Stimulated activated CD4-positive, alpha-beta T cell treated with anti-CD3 and anti-CD28 coated beads, TNF-alpha, amount 100 ng/mL, for 4 hours (primary cell): ENCODE measurements at places on chromosomes 12 and 14.

- DNase-seq = no peak
These were observed 324.5 kb downstream of the NUAK1 start for GRCh38 chr12:105814283-105814682.

- peak; percentile 40 for DNase-seq
These were observed 37.8 kb upstream of the DDHD1 start for GRCh38 chr14:53190938-53191337.

GRCh38 chr12:78863482-78864402 is 832 bp upstream of the SYT1 start:
- no peak for DNase-seq

DNA sequence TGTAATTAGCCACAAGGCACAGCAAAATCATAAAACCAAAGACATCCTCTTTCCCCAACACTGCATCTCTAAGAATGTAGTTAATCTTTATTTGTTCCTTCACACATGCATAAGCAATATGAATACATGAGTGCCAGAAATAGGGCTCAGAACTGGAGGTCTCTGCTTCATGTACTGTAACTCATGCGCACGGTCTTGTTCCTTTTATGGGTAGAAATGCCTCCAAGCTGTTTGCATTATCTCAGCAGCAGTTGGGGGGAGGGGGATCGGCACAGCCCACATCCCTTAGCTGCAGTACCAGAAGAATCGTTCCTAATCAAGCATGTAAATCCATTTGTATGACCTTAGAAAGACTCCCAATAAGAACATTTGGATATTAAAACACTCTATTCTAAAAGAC is 20.0 kb downstream of the RHOJ start:
- DNase-seq = no peak

- no peak for DNase-seq
These were observed 40.0 kb downstream of the FRS2 start for GRCh38 chr12:69509904-69510827.

- DNase-seq = no peak
These were observed 86.2 kb downstream of the TNFAIP2 start for GRCh38 chr14:103209506-103209905.

DNA sequence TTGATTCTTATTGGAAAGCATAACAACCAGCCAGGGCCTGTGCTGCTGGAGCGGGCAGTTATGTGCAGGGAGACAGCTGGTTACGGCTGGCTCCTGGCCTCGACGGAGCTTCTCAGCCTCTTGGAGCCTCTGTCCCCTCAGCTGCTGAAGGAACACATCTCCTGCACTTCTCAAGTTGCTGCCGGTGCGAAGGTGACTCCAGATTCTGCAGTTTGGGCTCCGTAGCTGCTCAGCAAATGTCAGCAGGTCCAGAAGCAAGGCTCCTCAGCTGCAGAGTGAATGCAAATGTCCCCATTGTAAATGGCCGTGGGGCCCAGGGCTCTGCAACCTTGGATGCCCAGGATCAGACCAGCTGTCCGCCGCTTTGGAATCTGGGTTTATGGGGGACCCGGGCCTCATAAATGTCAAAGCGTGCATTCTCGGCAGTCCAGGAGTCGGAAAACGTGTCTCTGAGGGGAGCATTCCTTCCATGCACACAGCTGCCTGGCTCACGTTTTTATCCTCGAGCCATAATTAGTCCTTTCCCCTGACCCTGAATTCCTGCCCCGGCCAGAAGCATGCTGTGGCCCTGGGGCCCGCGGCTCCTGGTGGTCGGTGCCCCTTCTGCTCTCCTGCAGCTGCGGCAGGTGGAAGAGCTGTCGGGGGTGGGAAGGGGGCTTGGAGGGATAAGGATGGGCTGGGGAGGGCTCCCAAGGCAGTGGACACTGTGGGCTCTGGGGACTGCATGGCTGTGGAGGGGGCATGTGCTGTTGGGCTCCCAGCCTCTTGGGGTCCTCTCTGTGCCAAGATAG is 106.0 kb downstream of the KIF26A start:
- no peak for DNase-seq

- DNase-seq = no peak
These were observed 107.9 kb downstream of the PPM1H start for GRCh38 chr12:62827042-62827441.

- no peak for DNase-seq
These were observed at the start of gene HPD for GRCh38 chr12:121858662-121859572. Gene HPD (minus strand): TSS chr12:121858859. CDS start chr12:121858823, 36 bp downstream.

DNA sequence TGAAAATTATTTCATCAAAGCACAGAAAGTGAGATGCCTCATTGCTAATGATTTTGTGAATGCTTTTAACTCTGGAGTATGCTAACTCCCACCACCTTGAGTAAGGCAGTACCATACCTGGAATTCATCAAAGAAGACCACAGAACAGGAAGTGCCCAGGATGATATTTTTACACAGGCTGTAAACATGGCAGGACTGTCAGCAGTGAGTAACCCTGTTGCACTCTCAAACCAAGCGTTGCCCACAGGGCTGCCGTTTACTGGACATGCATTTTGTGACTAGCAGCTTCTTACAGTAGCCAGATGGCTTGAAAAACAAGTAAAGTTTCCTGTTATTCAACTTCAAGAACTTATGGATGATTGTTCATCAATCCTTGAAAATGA is 42.4 kb downstream of the RALGAPA1 start:
- no peak for DNase-seq

DNA sequence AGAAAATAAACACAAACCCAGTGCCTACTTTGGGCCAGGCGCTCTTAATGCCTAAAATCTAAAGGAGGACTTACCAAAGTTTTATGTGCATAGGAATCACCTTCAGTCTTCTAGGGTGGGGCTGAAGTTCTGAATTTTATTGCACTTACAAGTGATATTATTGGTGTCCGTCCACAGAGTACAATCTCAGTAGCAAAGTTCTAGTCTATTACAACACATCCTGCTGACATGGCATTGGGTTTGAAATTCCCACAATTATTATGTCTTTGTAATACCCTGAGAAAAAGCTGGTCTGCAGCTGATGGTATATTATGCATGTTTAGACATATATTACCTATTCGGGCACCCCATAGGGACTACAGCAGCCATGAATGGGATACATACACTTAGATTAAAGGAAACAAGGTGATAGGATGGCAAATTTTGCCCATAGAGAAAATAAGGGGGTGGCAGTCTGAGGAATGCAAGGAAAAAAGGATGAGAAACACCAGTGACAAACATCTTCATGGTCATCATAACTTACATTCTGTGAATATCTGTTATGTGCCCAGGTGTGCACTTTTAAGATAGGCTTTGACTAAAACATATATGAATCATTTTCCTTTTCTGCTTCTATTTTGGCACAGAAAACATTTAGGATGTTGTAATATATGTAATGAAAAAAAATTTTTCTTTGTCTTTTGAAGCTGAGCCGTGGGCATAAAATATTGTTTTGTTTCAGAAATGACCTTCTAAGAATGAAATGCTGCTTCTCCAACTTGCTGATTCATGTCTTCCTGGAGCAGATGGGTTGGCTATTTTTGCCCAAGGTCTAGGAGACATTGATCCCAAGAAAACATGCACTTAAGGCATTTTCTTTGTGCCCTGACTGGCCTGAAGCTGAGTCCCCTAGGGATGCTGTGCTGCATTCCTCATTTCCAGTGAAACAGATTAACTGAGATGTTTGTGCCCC is 27.2 kb upstream of the ALG10 start:
- DNase-seq = no peak

DNA sequence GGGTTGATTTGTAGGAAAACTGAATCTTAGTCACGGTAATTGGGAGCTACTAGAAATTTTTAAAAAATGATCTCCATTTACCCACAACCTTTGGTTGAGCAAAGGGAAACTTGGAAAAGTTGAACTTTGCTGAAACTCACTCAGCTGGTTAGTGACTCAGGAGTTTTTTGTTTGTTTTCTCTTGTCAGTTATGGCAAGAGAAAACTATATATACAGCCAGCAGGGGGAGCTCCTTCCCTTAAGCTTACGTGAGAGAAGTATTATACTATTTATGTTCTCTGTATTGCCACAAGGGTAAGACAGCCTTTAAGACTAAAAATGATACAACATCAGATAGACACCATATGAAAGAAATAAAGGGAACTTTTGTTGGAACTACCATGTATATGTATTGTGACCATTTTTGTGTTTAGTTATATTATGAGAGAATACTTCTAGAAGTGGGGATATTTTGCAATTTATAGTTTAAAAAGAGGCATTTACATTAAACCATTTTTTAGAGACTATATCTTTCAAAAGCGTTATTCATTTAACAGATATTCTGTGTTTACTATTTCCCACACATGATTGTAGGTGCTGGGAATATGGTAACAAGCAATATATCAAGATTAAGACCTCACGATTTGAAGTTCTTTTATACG is 28.1 kb upstream of the TBC1D30 start:
- peak; percentile 44 for DNase-seq
